Cortex of kidney (tissue), 1 donor: ENCODE measurements at places on chromosomes 11 and 22.

DNA sequence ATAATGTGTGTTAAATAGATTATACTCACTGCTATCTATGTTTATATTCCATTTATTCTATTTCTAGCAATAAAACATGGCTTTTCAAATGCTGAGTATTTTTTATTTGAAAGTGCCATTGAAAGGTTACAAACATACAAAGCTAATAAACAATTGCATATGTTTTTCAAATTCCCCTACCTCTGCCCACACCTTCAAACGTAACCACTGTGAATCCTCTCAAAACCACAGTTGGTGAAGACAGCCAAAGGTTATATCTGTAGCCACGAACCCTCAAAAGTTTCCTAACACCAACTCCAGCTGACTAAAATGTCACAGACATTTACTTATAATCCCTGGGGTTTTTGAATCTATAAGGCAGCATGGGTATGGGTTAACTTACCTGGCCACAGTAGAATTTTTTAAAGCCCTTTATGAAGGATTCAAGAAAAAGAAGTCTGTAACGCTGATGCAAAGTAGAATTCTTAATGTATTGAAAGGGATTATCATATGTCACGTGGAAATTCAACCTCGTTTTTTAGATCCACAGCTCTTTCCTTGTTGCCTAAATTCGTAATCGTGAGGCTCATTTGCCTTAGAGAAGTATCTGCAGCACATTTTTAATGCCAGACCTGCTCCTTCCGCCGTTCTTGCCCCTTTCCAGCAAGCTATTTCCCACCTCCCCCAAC lies 122.5 kb upstream of the ZC3H12C start:
- DNase-seq = no peak

- DNase-seq = no peak
These were observed 16.6 kb upstream of the BCR start for GRCh38 chr22:23163665-23164064.

DNA sequence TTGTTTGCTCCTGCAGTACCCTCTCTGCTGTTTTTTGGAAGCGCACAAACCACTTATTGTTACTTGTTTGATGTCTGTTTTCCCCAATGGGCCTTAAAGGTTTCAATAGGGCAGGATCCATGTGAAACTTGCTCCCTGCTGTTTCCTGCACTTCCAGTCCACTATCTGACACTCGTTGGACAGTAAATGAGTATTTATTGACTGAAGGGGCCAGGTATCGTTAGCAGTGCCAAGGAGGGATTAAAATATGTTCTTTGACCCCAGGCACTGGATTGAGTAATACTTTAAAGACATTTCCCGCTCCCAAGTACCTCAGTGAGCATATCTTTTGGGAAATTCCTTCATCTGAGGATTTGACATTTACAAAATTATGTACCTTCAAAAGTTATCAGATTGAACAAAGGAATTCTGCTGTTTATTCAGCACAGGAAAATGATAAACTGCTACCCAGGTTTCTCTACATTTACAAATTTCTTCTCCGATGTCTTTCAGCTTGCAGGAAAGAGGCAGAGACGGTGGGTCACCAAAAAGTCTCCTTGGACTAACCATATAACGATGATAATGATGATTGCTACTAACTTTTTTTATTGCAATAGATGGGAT lies 23.3 kb upstream of the OR9Q2 start:
- DNase-seq = no peak

DNA sequence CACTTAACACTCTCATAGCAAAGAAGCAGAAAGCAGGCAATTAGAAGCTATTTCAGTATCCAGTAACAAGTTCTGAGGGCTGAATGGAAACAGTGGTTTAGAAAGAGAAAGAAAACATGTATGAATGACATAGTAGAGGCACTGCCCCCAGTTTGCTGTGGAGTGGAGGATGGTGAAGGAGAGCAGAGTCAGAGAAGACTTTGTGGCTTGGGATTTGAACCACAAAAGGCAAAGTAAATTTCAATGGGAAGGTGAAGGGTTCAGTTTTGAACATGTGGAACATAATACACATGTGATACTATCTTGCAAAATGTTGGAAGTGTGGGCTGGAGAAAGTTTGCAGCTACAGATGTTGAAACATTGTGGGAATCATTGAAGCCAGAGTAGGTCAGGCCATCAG lies 81.4 kb downstream of the SNX19 start:
- no peak for DNase-seq

GRCh38 chr22:49201046-49201970 lies 626.4 kb downstream of the BRD1 start:
- DNase-seq = no peak

- no peak for DNase-seq
These were observed 55.6 kb upstream of the CSNK2A3 start for GRCh38 chr11:11408436-11409221.
